ENCODE measurements at places on chromosomes 5 and 9.

- no peak for DNase-seq
Observed at GRCh38 chr9:116661037-116661954, 25.8 kb upstream of the TRIM32 start.

DNA sequence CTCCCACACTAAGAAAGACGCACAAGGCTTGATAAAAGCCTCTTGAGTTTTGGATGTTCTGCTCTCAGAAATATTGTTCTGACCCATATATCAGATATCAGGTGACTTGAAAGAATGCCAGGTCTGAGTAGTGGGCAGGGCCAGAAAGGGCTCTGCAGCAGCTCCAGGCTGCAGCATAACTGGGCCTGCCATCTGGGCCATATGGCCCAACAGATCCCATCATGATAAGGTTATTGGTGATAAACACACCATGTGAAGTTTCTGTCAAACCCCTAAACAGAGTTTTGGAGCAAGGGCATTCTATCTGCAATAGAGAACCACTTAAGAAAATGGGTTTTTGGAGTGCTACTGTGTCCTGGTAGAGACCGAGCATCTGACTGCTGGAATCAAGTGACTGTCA, 29.8 kb upstream of the NPM1 start:
- no peak for DNase-seq

DNA sequence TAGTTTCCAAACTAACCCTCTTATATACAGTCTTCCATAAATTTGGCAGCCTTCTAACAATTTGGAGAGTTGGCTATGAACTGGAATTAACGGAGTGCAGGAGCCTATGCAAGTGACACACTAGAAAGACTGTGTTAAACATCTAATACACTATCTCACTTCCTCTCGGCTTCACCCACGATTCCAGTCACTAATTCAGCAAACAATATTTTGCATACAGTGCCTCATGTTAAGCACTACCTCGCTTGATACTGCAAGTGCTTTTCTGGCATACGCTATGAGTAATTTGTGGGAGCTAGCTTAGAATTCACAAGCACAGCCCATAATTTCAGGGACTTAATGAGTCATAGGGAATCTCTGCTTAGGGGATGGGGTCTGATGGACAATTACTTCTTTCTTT, 102.5 kb downstream of the ST8SIA4 start:
- DNase-seq, result no peak

GRCh38 chr9:110293248-110293647, 36.9 kb upstream of the TXN start:
- no peak for DNase-seq

GRCh38 chr5:125112196-125112595, 365.8 kb upstream of the ZNF608 start:
- no peak for DNase-seq

All from ureter (tissue), 1 donor.